CD4-positive, alpha-beta T cell treated with Interleukin-4 for 1 hour (primary cell): ENCODE measurements at places on chromosomes 3 and 15.

DNA sequence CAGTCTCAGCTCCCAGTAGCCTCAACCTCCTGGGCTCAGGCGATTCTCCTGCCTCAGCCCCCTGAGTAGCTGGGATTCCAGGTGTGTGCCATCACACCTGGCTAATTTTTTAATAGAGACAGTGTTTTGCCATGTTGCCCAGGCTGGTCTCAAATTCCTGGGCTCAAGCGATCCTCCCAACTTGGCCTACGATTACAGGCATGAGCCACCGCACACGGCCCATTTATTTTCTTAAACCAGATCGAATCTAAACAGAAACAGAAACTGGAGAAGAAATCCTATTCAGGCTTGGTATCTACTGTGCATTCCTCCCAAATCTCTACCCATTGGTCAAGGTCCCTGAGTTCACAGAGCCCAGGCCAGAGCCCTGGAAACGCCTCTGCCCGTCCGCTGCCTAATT, 74.2 kb downstream of the PGPEP1L start:
- no peak for DNase-seq

DNA sequence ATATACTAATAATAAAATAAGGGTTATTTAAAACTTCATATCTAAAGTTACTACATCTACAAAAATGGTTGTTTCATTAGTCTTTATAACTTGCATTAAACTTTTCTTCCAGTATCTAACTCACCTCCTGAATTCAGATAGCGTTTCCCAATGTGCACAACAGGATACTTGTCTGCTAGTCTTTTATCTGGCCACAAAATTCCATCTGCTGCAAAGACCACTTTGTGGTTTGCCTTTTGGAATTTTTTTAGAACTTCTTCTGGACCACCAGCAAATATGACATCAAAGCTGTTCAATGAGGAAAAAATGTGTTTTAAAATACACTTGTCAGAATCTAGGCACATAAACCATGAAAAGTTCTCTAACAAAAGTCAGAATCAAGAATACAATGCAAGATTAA, 50.8 kb downstream of the PLOD2 start:
- no peak for DNase-seq

- no peak for DNase-seq
These were observed 102.9 kb downstream of the FNDC3B start for GRCh38 chr3:172142051-172142863.

GRCh38 chr3:99466331-99466730, 172.1 kb upstream of the COL8A1 start:
- no peak for DNase-seq

- DNase-seq, result no peak
These were observed 4.8 kb upstream of the BCL6 start for GRCh38 chr3:187750006-187750512.

GRCh38 chr3:93924491-93924890, 49.2 kb downstream of the PROS1 start:
- no peak for DNase-seq

DNA sequence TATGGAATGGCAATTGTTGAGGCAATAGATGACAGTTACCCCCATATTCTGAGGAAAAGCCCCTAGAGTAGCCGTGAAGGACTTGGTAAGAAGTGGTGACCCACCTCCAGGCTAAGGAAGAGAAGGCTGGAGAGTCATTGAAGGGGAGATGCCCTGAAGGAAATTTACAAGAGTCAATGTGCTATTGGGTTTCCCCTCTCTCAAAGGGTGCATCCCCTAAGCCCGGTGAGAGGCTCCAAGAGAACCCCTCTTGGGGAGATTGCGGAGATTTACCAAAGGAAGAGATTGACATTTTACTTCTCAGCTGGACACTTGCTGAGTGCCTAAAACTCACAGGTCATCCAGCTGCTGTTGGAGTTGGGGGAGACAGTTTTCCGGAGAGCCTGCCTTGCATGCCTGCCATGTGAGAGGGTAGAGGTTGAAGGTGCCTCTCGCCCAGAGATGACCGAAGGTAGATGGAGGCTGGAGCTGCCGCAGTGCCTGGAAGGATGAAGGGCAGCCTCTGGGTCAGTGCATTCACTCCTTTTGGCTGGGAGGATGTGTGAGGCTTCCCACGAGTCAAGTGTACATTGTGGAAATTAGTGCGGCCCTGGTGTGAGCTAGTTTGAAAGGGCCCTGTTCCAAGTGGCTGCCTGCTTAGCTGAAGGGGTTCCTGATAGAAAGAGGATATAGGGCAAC, 30.7 kb downstream of the MESD start:
- DNase-seq, result no peak
